Cerebellar nuclear complex (tissue), 1 donor: ENCODE measurements at places on chromosomes 16 and 17.

DNA sequence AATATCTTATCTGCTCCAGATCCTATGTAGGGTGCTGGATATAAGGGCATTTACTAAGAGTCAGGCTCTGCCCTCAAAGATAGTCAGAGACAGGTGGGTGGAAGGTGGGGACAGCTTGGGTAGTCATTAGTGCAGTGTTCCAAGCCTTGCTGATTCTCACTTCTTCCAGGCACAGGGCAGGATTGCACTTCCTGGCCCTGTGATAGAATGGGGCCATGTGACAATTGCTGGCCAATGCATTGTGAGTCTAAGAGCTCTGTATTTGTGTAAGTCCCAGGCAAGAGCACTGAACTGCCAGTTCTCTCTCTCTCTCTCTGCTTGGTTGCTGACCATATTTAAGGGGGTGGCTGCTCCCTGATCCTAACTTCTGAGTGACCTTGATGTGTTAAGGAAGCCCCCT, 112.1 kb downstream of the C16orf78 start:
- DNase-seq = no peak

- DNase-seq = no peak
These were observed 29.2 kb upstream of the MPHOSPH6 start for GRCh38 chr16:82199209-82199608.

GRCh38 chr17:61756561-61756960, 106.8 kb downstream of the BRIP1 start:
- DNase-seq = no peak

- no peak for DNase-seq
These were observed 2.0 kb upstream of the IL21R start for GRCh38 chr16:27399969-27400368.

DNA sequence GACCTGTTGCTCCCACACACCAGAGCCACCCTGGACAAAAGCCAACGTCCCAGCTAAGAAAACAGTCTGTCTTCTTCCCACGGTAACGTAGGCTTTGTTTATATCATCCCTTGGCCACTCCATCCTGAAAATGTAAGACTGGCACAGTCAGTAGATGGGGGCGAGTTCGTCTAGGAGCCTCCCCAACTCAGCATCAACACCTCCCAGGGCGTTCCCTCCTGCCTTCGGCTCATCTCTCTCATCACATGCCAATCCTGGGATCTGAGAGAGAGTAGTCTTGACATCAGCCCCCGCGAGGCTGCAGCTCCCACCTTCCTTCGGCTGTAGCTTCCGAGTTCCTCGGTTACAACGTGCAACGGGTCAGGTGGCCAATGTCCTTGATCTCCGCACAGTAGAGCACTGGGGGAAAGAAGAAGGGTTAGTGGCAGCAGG, 894 bp downstream of the RNF227 start:
- no peak for DNase-seq

DNA sequence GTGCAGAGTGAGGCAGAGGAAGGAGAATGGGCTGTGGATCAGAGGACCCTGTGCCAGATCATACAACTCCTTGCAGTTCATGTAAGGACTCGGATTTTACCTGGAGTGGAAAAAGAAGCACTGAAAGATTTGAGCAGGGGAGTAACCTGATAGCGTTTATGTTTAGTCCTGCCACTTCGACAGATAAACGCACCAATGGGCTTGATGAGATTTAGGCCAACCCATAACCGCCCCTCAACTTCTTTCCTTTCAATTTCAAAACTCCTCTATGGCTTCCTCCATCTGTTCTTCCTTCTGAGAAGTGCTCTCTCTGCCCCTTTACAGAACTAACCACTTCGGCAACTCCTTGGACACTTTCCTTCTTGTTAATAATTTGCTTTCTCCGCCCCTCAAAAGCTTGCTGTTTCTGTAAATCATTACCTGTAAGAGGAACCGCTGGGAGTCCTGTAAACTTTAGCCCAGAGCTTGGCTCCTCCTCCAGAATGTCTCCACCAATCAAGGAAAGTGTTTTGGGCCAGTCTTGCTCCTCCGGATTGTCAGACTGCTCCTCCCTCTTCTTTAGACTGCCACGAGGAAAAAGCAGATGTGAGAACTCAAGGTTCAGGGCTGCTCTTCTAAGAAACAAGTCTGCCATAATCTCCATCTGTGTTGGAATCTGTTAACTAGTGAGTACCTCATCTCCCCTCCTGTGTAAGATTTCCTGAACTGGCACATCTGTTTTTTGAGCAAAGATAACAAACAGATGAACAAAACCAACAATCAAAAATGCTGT, at the start of gene ACSM3:
Gene ACSM3, plus strand, starts transcription at position 554 of the 772 bp plus-strand sequence. CDS start 6,021 bp downstream, outside the sequence.
- DNase-seq = no peak

DNA sequence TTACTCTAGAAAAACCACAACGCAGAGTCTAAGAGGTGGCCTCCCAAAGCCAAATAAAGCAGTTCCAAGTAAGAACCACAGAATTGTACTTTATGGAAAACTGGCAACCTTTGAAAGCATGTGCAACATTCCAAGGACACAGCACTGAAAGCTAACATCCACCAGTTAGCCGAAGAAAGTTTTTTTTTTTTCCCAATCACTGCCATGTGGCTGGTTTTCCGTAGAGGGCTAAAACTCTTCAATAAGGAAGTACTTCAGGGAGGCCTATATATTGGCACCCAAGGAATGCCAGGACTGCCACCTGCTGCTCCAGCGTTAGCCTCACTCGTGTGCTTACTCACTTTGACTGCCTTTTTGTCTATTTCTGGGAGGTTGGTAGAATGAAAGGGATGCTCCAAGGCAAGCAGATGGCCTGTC, 25.2 kb downstream of the CEP95 start:
- no peak for DNase-seq

DNA sequence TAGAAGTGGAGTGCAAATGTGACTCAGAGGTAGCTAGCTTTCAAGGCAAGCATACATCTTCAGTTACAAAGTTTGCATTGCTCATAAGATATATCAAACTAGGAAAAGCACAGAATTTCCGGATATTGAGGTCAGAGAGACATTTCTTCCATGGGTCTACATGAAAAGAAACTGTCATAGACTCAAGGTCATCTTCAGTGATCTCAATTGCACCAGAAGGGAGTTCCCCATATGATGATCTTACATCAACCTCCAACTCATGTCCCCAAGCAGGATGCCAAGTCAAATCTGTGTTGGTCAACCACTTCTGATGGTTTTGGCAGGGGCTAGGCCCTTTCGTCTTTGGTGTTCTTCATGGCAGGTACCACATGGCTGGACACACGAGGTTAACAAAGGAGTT, 459.9 kb upstream of the MAF start:
- DNase-seq = no peak

DNA sequence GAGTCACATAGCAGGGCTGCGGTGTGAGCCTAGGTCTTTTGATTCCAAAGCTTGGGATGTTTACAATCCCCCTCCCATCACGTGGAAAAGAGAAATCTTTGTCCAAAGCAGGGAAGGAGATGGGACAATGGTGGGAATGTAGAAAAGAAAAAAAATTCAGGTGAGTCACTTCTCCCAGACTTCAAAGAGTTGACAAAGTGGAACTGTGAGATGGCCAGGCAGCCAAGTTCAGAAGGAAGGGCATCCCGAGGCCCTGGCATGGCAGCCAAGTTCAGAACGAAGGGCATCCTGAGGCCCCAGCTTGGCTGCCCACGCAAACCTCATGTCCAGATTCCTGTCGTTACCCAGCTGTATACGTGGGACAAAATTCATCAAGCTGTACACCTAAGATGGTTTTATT, 47.5 kb downstream of the FOXL1 start:
- DNase-seq = no peak

DNA sequence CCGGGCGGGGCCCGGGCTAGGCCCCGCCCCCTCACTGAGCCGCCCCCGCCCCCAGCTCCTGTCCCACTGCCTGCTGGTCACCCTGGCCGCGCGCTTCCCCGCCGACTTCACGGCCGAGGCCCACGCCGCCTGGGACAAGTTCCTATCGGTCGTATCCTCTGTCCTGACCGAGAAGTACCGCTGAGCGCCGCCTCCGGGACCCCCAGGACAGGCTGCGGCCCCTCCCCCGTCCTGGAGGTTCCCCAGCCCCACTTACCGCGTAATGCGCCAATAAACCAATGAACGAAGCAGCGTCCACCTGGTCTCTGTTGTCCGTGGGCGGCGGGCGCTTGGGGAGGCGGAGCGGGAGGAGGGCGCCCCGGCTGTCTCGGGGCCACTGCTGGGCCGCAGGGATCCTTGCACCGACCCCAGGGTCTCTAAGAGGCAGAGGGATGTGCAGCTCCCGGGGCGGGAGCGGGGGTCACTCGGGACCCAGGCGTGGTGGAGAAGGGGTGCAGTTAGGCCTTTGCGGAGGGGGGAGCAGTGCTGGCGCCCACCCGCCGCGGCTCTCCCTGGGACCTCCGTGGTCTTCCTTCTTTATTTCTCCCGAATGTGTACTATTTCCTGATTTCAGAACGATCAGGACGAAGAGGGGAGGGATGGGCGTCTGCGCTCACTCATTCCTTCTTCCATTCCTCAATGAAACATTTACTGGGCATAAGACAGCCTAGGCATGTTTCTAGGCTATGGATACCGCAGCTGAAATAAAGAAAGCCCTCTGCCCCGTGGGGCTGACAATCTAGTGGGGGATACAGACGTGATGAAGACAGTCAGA, 2.0 kb downstream of the HBZ start:
- no peak for DNase-seq

GRCh38 chr16:88460496-88461330, 7.6 kb downstream of the ZFPM1 start:
- DNase-seq = no peak

GRCh38 chr17:67365738-67366192, 612 bp downstream of the PSMD12 start:
- no peak for DNase-seq

GRCh38 chr17:74603037-74603635, 11.1 kb upstream of the CD300LD start:
- DNase-seq = no peak

DNA sequence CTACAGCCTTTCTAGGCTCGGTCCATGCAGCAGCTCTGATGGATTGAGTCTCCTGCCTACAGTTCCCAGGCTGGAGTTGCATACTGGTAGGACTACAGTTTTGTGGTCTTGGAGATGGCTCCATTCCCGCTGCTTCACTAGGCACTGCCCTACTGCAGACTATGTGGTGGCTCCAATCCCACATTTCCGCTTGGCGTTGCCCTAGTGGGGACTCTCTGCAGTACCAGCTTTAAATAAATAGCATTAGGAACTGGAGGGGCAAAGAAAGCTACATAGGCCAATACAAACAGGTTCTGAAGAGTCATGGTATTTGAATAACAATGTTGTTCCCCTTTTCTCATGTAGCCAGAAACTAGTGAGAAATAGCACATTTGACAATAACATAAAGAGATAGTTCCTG, 5.4 kb upstream of the GOSR2 start:
- no peak for DNase-seq

DNA sequence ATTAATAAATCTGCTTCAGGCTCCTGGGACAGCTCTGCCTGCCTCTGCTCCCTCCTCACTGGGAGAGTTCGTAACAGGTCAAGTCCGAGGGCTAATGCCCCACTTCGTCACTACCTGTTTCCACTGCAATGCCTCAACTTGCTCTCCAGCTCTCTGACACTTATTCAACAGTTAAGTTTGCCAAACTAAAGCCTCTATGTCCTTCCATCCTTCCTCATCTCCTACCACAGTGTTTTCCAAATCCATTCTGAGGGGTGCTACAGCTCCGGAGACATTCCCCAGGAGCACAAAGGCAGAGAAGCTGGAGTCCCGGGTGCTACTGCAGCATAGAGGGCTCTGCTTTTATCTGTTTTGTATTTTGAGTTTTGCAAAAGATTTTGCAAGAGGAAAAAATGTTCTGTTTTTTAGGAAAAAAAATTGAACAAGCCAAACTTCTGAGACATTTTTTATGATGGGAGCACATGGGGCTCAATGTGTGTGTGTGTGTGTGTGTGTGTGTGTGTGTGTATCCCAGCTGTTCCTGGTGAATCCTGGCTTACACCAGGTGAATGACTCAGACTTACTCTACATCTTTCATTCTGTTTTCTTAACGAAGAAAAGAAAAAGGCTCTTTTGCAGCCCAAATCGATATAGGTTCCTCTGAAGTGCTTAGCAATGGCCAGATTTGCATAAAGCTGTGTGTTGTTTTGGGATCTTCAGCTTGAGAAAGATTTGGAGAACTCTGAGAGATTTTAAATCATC, 46.1 kb upstream of the MYOCD start:
- DNase-seq = no peak

GRCh38 chr16:21598206-21598605, 1.2 kb upstream of the METTL9 start:
- no peak for DNase-seq

DNA sequence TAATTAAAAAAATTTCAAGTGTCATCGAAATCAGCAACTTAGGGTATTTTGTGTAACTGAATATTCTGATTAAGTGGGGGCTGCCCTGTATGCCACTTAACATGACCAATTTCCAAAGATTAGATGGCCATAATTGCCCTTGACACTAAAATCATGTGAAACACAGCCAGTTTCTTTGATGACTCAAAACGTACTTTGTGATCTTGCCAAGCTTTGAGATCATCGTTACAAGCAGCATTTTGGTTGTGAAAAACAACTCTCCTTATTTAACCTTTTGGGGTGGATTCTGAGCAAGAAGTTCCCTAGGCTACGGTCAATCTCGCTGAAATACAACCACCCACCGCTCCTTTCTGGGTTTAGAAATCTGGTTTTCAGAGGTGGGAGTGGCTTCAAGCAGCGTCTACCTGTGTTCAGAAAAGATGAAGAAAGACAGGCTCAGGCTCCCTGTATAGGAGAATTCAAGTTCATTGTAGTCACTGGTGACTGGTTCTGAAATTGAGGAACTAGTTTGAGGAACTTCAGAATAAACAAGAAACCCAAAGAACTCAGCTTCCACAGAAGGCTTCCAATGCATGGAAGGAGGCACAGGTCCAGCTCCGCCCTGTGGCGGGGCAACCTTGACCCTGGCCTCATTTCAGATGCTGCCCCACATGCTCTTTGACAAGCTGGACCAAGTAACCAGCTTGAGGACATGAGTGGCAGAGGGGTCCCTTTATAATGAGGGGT, 9.4 kb downstream of the MAP3K14 start:
- DNase-seq = no peak

GRCh38 chr16:19527161-19527560, 3.4 kb downstream of the CCP110 start:
- DNase-seq = no peak

DNA sequence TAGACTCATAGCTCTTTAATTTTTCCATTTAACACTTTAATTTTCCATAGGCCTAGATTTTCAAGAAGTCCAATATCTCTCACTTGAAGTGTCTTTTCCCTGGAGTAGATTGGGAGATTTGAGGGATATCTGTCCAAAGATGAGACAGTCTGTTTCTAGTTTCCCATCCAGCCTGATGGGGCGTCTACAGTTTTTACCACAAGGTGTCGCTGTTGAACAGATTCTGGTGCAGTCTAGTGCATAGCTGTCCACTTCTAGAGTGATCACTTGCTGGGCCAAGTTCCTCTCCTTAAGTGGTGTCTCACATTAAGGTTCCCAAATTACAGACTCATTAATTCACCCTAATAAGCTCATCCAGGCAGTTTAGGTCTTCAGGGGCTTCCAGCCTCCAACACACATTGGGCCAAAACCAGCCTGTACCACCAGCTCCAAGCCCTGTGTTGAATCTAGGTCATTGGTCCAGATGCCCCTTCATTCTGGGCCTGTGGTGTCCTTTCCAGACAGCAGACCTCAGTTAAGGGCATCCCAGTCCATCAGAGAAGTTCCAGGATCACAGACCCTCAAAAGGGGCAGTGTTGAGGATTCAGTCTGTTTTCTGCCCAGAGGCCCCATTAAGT, 9.4 kb downstream of the SNX20 start:
- no peak for DNase-seq
